ENCODE measurements at places on chromosomes 5 and 9.

- no peak for DNase-seq
These were observed 77.6 kb upstream of the SEMA6A start for GRCh38 chr5:116652196-116652729.

DNA sequence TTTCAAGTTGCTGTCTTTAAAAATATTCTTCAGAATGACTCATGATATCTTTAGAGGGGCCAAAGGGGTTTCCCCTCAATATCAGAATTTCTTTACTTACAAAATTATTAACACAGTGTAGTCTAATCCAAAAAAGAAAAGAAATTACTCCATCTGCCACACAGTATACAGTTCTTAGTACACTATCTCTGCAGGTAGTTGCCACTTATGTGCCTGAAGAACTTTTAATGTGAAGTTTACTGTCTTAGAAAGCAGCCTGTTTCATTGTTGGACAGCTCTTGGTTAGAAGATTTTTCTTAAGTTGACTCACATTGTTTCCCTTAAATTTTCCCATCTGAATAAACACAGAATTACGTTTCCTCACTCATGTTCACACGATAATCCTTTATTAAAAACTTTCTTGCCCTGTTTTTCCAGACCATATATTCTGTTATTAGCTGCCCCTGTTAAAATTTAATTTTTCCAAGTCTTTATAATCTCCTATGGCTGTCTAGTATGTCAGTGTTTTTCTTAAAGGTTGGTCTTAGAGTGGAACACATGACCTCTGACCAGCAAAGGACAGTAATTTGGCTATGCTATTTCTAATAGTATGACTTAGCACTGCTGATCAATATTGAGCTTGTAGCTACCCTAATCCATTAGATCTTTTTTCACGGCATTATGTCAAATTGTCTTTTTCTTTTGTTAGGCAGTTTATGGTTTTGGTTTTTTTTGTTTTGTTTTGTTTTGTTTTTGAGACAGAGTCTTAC lies 21.8 kb upstream of the FKTN start:
- DNase-seq: no peak

GRCh38 chr9:86614871-86615849 lies 260.9 kb upstream of the TUT7 start:
- DNase-seq: no peak

- no peak for DNase-seq
These were observed 299.6 kb downstream of the EPB41L4A start for GRCh38 chr5:112119508-112119907.

DNA sequence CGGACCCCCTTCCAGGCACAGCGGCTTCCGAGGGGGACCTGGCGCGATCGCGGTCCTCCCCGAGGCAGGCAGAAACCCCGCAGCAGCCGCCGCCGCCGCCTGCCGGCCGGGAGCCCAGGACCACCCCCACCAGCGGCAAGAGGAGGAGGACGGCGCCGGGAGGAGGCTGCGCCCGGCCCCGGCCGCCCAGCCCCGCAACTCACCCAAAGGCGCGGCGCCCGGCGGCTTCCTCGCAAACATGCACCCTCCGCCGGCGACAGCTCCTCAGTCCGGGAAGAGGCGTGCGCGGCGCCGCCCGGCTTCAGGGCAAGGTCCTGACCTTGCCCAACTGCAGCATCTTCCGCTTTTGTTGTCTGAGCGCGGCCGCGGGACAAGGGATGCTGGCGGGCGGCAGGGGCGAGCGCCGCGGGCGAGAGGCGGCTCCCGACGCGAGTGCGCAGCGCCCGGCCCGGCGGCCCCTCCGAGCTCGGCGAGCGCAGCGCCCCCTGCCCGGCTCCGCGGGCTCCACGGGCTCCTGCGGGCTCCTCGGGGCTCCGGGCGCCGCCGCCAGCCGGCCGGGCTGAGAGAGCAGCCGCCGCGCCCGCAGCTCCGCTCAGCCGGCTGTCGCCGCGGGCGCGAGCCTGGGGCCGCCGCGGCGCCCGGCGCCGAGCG lies 507 bp downstream of the CTNND2 start:
- DNase-seq: no peak

GRCh38 chr5:157986431-157986990 lies 127.6 kb upstream of the CLINT1 start:
- no peak for DNase-seq

DNA sequence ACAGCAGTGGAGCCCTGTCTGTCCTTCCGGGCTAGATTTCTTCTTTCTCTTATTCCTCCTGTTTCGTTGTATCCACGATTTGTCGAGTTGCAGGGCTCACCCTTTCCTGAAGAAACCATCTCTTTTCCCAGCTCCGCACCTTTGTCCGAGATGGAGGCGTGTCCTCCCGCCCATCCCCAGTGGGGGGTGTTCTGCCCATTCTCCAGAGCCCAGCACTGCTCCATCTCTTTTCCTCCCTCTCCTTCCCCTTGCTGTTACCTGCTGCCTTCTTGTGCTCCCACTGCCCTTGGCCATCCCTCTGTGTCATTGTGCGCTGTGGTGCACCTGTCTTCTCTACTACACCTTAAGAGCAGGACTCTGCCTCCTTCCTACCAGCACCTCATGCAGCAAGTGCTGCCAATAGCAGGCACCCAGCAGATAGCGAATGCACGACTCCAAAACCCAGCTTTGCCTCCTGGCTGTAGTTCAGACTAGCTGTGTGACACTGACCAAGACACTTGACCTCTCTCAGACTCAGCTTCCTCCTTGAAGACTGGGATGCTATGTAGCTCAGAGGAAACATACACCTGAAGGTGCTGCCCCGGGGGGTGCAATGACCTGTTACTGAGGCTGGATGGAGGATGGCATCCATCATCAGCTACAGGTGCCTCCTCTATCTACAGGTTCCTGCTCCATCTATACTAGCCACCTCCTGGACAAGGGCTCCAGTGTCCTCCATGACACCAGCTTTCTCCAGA lies 8.9 kb downstream of the OR13J1 start:
- no peak for DNase-seq

DNA sequence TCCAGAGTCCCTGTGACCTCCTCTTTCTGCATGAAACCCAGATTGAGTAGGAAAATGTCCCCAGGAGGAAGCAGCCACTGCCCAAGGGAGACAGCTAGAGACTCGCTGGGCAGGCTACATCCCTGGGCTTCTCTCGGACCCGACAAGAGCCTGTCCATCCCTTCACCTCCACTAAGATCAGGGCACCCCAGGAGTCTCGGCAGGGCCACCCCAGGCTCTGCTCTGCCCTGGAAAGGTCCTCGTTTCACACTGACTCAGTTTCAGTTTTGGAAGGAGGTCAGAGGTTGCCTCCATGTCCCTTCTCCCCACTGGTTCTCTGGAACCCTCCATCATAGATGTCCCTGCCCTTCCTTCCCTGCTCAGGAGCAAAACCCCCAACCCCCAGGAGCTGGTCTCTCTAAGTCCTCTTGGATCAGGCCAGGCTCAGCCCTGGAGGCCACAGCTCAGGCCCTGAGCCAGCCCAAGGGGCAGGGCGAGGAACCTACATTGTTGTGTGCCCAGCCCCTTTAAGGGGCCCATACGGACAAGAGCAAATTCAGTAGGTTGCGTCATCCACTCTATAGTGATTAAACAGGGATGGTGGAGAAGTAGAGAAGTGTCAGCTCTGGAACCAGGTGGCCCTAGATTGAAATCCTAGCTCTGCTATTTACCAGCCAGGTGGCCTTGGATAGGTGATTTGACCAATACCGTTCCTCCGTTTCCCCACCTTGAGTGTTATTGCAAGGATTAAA lies 37.4 kb downstream of the C9orf50 start:
- DNase-seq: no peak

- DNase-seq: no peak
These were observed 38.5 kb upstream of the ADAMTS16 start for GRCh38 chr5:5101676-5102075.

- DNase-seq: no peak
These were observed 45.3 kb downstream of the CWC27 start for GRCh38 chr5:64814073-64814472.

GRCh38 chr5:158886086-158886485 lies 213.6 kb downstream of the EBF1 start:
- no peak for DNase-seq

- DNase-seq: peak; percentile 71
These were observed 79.9 kb downstream of the FNBP1 start for GRCh38 chr9:129962889-129963703.

DNA sequence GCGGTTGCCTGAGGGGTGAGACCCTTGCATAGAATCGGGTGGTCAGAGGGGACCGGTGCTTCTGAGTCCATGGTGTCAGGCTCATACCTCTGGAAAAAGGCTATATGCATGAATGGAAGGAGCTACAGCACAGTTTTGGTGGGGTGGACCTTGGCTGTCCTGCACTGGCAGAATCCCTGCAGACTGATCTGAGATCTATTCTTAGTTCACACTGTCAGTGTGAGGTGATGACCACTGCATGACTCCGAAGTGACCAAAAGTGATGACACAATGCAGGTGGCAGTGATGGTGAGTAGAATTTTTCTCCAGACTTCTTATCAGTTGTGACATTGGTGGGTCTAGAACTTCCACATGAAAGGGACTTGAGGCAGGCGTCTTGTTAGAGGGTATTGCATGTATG lies 105.2 kb upstream of the SLC28A3 start:
- no peak for DNase-seq

DNA sequence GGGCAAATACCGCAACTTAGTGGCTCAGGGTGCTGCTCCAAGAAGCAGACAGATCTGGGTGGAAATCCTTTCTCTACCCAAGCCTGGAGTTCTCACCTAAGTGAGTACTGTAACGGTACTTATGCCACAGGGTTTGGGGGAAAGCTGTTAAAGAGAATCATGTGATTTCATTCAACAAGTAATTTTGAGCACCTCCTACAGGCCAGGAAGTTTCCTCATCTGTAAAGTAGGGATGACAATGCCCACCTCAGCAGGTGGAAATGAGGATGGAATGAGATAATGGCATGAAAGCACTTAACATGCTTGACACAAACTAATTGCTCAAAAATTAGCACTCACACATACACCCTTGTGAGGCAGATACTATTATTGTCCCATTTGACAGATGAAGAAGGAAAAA lies 114.1 kb downstream of the JAKMIP2 start:
- no peak for DNase-seq

DNA sequence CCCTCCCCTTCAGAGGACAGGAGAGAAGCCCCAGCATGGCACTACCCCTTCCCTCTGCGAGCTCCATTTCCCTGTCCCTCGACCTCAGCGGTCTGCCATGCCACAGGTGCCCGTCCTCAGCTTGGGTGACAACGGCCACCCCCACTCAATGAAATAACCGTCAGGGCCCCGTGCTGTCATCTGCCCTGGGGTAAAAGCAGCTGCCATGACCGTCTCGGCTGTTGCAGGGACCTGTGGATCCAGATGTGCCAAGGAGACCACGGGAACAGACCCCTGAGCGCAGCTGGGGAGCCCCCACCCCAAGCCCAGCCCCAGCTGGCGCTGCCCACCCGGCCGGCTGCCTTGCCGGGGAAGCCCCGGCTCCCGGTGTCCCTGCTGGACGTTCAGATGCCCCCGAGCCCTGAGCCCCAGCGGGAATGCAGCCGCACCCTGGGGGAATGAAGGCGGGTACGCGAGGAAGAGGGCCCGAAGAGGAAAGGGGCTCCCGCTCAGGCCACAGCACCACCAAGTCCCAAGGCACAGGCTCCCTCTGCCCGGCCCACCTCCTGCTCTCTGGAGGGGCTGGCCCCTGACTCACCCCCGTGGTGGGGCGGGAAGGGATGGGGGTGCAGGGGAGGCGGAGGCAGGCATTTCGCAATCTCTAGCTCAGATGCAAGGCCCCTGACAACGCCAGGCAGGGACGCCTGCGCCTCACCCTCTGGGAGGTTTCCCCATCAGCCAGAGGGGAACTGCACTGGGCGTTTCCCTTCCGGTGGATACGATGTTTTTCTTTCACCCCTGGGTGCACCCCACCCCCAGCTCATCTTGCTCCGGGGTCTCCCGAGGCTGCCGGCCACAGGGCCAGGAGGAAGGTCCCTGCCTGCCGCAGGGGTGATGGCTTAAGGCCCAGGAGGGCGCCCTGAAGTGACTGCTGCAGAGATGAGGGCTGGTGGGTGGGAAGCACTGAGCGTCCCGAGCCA lies 49.2 kb downstream of the NACC2 start:
- no peak for DNase-seq

DNA sequence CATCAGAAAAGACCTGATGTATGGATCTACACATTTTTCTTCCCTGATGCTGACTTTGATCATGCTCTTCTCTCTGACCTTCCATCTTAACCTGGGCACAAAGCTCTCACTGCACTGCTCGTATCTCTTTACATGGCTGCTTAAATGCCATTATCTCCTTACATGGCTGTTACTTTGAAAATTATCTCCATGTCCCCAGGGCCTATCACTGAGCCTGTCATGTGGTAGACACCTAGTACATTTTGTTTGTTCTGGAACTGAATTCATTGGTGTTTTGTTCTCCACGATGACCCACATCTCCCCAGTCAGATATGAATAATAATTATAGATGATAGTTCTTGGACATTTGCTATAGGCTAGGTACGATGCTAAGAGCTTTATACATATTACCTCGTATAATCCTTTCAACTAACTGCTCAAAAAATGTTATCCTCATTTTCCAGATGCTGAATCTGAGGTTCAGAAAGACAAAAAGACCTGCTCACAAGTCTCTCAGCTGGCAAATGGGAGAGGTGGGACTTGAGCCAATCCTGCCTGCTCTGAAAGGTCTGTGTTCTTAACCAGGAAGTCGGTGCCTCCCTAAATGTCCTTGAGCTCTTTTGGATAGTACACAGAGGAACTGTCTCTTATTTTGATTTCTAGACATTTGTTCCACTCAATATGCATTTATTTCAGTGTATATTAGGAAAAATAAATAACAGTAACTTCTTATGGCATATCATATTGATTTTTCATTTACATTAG lies 9.8 kb upstream of the CPEB4 start:
- no peak for DNase-seq

GRCh38 chr5:88374391-88374790 lies 105.7 kb upstream of the TMEM161B start:
- no peak for DNase-seq

DNA sequence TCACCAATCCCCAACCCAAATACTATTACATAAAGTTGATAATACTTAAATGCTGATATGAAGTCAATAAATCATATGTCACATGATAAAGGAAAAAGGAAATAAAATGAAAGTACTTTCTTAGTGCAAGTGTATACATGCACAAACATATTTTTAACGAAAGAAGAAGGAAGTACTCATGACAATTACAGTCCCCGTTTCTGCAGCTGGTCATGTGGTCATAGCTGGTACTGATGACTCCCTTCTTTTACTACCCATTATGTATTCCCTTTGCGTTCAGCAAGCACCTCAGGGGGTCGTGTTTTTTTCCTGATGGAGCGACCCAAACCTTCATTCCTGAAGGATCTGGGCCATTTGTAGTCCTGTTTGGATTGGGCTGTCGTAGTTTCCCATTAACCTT lies 27.3 kb downstream of the CENPP start:
- DNase-seq: no peak

- DNase-seq: no peak
These were observed 307.2 kb downstream of the HTR1A start for GRCh38 chr5:63655043-63655442.

All from stimulated activated CD4-positive, alpha-beta T cell treated with anti-CD3 and anti-CD28 coated beads, Interleukin-2, amount 100 ng/mL, for 24 hours (primary cell).